Thyroid gland (tissue), 4 donors: ENCODE measurements at places on chromosomes 2 and 18.
A peak's percentile ranks its signal among the peaks of the same experiment; 100 is the strongest.

GRCh38 chr2:156322686-156323231 is 9.8 kb downstream of the NR4A2 start:
- DNase-seq, result no peak

DNA sequence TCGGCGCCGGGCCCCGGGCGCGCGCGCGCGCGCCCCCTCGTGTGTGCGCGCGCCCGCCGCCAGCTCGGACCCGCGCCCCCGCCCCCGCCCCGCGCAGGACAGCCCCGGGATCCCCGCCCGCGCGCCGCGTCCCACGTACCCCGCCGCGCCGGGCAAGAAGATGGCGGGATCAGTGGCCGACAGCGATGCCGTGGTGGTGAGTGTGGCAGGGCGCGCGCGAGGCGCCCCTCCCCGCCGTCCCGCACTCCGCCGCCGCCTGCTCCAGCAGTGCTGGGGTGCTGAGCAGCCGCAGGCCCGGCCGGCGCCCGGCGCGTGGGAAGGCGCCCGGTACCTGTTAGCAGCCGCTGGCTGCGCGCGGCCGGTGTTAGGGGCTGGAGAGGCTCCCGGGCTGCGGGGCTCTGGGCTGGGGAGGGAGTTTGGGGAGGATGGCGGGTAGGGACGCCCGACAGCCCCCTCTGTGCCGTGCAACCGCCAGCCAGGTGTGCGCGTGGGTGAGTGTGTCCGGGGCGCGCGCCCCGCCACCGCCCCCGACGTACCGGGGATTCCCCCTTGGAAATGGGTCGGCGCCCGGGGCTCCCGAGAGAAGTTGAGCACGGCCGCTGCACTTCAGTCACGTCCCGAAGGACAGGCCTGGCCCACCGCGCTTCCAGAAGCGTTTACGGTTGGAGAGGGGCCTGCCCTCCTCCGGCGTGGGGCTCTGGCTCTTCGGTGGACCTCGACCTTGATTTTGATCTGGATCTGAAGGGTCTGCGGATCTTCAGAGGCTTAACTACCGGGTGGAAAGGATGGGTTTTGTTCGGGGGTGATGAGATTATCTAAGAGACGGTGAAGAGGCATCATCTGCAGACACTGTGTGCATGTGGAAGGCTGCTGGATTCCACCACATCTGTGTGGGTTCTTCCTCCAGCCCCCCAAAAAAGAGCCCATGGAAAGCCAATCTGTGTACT is 697 bp downstream of the LGALSL start:
- peak; percentile 57 for DNase-seq

DNA sequence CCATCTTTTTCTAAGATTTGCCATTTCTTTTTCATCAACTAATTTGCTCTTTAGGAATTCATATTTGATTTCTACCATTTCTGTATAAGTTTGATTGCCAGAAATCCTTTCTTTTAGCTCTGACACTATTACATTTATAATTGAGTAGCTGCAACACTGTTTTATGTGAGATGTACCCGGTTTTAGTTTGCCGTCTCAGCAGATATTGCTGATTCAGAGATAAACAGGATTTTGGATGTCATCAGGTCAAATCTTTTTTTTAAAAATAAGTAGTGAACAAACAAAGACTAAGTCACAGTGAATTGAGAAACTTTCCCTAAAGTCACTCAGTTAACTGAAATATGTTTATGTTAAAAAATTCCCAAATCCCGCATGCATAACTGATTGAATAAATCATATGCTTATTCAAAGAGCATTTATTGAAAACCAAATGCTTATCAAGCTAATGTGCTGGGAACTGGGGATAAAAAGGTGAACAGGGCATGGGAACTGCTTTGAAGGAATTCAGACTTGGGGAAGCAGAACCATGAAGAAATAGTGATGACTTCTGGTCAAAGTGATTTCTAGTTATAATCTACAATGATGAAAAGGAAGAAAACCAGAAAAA is 19.5 kb upstream of the CCDC102B start:
- DNase-seq, result no peak

- DNase-seq, result peak; percentile 42
These were observed 85.4 kb upstream of the ZCCHC2 start for GRCh38 chr18:62437235-62438017.

GRCh38 chr2:218260742-218261422 is at the start of gene GPBAR1:
GPBAR1 (plus strand) TSS chr2:218261015; CDS start chr2:218262725, 1,710 bp downstream.
- no peak for DNase-seq

DNA sequence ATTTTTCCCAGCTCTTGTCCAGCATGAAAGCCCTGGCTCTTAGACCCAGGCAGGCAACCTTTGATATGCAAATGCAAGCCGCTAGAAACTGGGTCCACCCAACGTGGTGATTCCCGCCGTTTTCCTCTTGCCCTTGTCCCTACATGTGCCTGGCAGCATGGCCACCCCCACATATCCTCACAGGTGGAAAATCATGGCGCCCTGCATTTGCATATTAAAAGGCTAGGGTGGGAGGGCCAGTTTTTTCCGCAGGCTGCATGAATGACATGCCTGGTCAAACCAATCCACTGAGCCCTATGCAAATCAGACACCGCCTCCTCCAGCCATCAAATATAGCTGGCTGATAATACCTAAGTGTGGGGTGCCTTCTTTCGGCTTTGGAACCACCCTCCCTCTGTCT is 1091.8 kb upstream of the NXPH2 start:
- no peak for DNase-seq

DNA sequence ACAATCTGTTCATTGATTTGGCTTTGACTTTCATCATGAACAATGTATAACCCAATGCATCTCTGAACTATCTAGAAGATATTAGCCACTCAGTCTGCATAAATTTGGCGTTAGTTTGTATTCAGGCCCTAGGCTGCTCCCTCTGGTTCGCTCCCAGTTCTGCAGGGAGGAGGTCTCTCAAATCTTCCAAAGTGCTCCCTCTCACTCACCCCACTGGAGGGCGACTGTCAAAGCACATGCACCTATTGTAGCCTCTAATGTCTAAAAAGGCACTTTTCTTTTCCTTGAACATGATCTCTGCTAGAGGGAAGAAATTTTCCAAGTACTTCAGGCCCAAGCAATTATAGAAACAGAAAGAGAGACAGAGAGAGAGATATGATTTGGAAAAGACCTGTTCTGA is 291.5 kb downstream of the TDRD15 start:
- no peak for DNase-seq

GRCh38 chr2:179106676-179107428 is 56.9 kb upstream of the CCDC141 start:
- DNase-seq, result no peak

DNA sequence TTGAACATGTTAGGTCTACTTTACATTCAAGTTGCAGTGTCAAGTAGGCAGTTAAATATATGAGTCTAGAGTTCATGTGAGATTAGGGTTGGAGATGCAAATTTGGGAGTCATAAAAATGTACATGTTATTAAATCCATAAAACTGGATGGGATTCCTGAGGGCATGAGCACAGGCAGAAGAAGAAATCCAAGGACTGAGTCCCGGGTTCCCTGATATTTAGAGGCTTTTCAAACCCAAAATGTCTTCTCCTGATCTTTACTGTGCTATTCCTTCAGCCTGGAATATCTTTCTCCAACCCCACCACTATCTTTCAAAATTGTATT is 23.3 kb upstream of the EXOC6B start:
- DNase-seq, result no peak

DNA sequence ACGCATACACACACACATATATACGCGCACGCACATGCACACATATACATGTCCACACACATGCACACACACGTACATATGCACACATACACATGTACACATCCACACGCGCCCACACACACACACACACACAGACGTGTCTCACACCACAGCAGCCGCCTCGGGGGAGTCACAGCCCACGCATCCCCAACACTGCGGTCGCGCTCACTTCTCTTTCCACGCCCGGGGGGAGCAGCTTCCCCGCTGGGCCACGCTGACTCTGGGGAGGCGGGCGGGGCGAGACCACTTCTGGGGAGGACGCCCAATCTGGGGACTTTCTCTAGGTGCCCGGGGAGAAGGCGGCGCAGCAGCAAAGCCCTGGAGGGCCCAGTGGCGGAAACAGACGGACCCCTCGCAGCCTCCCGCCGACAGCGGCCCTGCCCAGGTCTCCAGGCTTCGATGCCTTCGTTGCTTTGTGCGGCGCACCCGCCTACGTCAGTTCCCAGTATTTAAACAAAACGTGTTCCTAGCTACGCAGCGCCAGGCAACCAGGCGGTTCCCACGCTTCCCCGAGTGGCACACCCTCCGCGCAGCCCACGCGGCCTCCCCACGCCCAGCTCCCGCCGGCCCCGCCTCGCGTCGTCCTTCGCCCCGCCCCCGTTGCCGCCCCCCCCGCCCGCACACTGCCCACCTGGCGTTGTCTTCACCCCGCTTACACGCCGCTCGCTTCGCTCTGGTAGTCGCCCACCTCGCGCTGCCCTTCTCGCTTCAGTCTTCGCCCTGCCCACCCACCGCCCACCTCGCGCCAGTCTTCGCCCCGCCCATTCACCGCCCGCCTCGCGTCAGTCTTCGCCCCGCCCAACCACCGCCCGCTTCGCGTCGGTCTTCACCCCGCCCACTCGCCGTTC is 810 bp upstream of the RBFA start:
- DNase-seq, result no peak

- DNase-seq, result peak; percentile 54
These were observed 113.0 kb downstream of the DYSF start for GRCh38 chr2:71566372-71566771.

DNA sequence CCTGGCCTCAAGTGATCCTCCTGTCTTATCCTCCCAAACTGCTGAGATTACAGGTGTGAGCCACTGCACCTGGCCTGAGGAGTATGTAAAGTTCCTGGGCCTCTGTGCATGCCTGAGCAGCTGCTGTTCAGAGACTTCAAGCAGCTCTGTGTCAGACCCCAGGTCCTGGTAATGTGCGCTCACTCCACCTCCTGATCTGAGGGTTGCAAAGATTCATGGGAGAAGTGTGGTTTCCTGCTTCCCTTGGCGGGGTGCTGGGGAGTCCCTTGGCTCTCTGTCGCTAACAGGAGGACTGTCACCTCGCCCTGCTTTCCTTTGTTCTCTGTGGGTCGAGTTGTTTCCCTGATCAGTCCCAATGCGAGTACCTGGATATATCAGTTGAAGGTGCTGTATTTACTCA is 8.6 kb upstream of the IL36A start:
- no peak for DNase-seq
